ENCODE measurements at places on chromosomes 3 and 15.

DNA sequence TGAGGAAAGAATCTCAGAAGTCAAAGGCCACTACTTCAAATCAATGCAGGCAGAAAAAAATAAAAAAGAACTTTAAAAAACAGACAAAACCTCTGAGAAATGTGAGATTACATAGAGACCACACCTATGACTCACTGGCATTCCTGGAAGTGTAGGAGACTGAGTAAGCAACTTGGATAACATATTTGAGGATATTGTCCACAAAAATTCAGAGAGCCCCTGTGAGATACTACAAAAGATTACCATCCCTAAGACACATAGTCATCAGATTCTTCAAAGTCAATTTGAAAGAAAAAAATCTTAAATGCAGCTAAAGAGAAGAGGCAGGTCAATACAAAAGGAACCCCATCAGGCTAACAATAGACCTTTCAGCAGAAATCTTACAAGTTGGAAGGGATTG, 887.3 kb downstream of the NTRK3 start:
- DNase-seq: no peak

DNA sequence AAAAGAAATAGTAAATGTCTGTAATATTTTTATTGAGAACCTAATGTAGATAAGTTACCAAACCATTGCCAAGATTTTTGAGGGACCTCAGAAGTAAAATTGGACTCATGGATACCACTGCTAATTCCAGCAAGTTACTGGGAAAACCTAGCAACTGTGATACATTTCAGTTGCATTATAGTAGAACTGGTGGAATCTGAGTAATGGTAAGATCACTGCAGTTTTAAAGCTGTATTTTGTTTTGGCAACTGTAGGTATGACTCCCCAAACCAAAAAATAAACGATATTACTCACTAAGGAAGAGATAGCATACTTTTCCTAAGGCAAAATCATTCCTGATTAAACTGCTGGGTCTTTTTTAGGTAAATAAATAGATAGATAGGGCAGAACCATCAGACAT, 54.0 kb downstream of the ARMC8 start:
- DNase-seq: no peak

DNA sequence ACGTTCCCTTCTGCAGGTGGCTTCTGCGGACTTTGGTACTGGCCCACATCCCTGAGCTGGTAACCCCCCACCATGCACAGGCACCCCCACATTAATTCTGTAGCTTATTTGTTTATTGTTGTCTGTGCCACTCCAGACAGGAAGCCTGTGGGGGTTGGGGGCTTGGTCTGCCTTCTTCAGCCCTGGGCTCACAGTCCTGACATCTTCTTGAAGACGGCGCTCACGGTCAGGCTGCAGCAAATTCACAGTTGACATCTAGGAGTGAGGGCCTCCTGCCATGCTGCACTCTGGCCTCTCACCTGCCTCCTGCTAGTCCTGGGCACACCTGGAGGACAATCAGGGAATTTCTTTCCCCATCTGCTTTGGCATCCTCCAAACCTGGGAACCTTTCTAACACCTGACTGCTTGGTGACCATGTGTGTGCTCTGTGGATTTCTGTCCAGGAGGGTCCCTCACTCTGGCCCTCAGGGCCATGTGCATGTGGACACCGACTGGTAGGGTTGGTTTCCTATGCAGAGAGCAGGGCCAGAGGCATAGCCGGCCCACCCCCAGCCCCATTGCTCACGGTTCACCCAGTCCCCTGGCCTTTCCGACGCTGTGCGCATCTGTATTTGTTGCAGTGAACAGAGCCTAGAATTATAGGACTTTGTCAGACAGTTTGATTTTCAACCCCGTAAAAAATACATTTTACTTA, 68.8 kb downstream of the APBA2 start:
- no peak for DNase-seq

GRCh38 chr15:61499376-61499775, 270.3 kb upstream of the RORA start:
- no peak for DNase-seq

GRCh38 chr15:42726114-42726513, 10.8 kb downstream of the CDAN1 start:
- DNase-seq: no peak

- no peak for DNase-seq
Observed at GRCh38 chr3:178084938-178085816, 451.1 kb upstream of the KCNMB2 start.

GRCh38 chr15:93913310-93913709, 318.1 kb upstream of the MCTP2 start:
- DNase-seq: no peak

GRCh38 chr15:58522391-58522790, 90.6 kb downstream of the LIPC start:
- no peak for DNase-seq

GRCh38 chr3:9102240-9102981, 139.1 kb upstream of the RAD18 start:
- no peak for DNase-seq

DNA sequence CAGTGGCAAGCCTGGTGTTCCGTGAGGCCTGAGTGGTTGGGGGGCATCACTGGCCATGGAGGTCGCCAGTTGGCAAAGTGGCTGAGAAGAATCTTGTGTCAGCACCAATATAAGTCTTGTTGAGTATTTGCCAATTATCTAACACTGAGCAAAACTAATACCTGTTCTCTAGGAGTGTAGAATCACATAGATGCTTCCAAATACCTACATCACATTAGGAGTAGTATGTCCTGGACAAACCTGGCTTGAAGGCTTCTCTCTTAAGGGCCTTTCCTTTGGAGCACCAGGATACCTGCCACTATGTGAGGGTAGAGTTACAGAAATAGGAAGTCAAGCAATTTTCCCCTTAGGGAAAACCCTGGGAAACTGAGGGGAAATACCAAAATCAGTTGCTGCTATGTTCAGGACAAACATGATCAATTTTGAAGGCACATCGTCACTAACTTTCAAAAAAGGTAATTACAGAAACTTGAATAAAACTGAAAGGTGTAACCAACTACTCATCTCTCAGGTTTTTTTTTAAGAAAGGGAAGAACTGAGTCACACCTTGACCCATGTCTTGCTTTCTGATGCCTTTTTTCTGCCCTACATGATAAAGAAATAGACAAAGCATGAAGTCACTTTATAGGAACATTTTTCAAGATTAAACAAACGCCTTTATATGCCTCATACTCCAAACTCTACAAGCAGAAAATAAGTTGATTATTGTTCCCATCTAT, 100.4 kb downstream of the IMPG2 start:
- DNase-seq: no peak

GRCh38 chr3:37902674-37903073, 41.0 kb downstream of the CTDSPL start:
- DNase-seq: no peak

DNA sequence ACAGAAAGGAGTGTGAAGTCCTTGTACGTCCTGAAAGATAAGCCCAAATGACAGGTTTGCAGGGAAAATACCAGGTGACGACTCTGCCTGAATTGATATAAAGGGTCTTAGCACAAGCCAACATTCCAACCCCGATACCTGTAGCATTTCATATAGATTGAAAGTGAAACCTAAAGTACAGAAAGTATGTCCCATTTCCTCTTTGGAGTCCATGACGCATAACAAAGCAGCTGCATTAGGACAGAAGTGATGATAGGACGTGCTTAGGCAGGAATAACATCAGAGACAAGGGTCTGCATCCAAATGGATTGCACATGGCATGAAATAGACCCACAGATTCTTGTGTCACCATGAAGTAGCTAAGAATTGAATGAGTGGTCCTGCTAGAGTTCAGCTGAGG, 187.0 kb upstream of the ROBO1 start:
- no peak for DNase-seq

DNA sequence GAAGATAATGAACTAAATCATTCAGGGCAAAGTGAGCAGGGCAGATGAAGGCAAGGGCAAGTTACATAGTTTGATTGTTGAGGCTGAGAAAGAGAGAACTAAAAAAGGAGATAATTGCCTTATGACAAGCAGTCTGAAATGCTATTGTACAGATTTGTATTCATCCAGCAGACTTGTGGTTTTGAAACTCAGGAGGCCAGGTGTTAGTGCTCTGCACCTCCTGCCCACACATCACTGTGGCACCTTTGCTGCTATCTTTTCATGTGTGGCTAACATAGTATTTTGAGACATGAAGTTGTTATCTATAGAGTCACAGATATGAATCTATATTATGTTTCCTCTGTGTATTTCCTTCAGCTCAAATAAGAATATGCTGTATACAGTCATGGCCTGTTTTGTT, 24.3 kb upstream of the SUCLG2 start:
- no peak for DNase-seq

- no peak for DNase-seq
Observed at GRCh38 chr15:69861331-69862171, 236.2 kb downstream of the TLE3 start.

GRCh38 chr3:177610262-177610661, 413.0 kb upstream of the TBL1XR1 start:
- no peak for DNase-seq

- no peak for DNase-seq
Observed at GRCh38 chr3:70000028-70000410, 486 bp downstream of the SAMMSON start.

DNA sequence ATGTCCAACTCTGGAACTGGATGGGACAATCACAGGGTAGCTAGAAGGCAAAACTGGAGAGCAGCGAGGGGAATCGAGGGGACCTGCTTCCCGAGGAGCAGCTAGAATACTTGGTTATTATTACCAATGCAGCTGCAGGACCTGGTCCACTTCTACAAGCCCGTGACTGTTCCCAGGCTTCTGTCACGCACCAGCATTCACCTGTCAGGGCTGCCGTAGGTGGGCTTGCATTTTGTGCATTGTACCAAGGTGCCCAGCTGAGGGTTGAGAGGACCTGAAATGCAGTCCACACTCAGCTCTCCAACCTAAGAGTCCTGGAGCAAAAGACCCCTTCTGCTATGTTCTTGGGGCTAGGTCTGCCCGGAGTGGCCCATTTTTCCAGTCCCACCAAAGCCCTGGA, 2.3 kb downstream of the SEMA4B start:
- no peak for DNase-seq

GRCh38 chr15:69940441-69941300, 157.0 kb downstream of the TLE3 start:
- no peak for DNase-seq

- DNase-seq: no peak
Observed at GRCh38 chr15:88894819-88895767, at the start of gene HAPLN3. Gene HAPLN3 (minus strand): TSS chr15:88895544. CDS start chr15:88887298, 8,246 bp downstream.

DNA sequence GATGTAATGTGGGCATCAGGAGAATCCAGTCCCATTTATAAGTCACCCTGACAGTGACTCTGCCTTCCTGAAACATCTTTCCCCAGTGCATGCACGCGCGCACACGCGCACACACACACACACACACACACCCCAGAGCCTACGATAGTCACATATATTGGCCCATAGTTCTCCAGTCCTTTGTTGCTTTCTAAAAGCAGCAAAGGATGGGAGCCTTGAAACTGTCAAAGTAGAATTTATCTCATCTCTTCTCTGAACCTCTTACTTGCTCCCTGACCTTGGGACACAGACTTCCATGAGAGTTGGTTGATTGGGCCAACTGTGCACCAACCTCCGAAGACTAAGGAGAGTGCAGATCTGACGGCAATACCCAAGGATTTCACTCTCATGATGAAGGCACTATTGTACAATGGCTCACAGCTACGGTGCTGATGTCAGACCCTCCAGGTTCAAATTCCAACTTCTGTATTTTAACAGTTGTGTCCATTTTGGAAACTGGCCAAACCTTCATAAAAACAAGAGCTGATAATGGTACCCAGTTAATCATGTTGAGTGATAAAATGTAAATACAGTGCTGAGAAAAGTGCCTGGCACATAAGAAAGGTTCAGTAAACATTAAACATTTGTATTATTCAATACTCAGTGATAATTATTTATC, 8.3 kb downstream of the CPA3 start:
- DNase-seq: no peak

DNA sequence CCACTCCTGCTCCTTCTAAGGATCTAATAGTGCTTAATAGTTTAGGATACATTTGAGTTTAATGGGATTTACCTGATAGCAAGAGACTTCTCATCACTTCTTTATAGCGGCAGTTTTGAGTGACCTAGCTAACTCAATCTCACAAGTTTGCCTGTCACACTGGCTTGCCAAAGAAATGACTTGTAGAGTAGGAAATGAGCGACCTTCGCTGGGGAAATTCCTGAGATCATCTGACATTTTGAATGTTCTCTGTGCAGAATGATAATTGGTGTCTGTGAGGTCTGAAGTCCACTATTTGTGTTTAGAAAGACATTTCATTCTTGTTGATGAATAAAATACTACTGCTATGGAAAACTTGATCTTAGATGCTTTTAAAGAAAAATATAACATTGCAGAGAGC, 30.3 kb downstream of the SUCLG2 start:
- no peak for DNase-seq

- DNase-seq: no peak
Observed at GRCh38 chr3:193894121-193894863, 241.7 kb upstream of the HES1 start.

- no peak for DNase-seq
Observed at GRCh38 chr3:182527745-182528144, 265.6 kb upstream of the ATP11B start.

GRCh38 chr3:76199382-76199781, 414.0 kb upstream of the ZNF717 start:
- DNase-seq: no peak

DNA sequence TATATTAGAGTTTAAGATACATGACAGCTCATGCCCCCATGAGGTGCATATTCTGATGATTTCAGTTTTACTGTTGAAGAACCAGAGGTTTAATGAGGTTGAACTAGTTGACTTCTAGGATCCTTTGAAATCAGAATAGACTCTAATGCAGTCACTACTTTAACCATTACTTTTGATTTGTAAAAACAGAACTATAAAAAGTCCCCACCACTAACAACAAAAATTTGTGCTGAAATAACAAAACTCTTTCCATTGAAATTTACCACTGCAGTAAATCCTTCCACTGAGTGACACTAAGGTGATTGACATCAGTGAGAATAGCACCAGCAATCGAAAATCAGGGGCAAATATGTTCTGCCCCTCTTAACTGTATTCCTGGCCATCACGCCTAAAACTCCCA, 214.1 kb downstream of the SHQ1 start:
- DNase-seq: no peak

DNA sequence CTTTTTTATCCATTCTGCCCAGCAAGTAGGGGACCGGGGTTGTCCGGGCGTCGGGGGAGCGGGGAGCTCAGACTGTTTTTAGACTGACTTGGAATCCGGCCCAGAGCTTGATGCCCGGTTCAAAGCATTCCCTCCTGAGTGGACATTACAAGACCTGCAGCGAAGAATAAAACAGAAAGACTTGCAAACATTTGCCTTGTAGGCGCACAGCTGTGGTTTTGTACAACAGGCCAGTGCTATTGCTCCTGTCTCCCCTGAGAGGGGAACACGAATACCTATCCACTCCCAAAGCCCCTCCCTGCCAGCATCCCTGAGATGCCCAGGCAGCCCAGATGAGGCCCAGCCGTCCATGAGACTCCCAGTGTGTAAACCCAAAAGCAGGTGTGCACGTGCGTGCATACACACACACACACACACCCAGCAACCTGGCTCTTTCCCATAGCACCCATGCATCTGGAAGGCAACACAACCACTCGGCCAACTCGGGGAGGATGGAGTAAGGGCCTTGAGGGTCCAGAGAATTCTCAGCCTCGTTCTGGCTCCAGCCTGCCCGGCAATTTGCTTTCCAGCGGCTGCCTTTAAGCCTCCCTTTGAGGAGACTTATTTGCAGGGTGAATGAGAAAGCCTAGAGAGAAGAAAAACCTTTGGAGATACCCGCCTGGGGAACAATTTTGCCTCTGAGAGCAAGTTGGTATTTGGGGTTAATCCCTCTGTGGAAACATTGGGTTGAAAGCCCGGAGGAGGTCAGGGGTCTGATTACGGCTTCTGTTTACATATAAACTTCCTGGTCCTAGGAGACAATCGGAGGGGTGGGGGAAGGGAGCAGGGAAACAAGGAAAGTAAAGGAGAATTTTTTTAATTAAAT, 161.0 kb upstream of the HES1 start:
- no peak for DNase-seq

- DNase-seq: no peak
Observed at GRCh38 chr15:101646672-101647071, 5.5 kb downstream of the TM2D3 start.
